ENCODE measurements at places on chromosomes 3 and 15.

GRCh38 chr3:67470207-67470606, 184.2 kb downstream of the SUCLG2 start:
- no peak for DNase-seq

DNA sequence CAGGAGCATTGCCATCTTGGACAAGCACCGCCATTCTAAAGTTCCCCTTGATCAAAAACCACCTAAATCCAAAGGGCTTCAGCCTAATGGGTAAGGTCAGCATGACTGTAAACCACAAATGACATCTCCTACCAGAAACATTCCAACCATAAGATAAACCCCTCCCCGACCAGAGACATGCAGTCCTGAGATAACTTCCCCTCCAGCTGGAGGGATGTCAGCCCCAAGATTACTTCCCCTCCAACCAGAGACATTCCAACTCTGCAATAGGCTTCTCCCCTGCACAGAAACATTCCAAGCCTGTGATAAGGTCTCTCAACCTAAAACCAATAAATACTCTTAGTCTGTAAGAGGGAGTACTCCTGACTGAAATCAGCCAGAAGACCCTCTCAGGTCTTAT, 62.7 kb upstream of the DNAJC19 start:
- no peak for DNase-seq

- DNase-seq = no peak
Observed at GRCh38 chr15:83404121-83404520, 43.0 kb upstream of the SH3GL3 start.

- DNase-seq = no peak
Observed at GRCh38 chr15:52306270-52306669, 10.7 kb upstream of the MYO5C start.

DNA sequence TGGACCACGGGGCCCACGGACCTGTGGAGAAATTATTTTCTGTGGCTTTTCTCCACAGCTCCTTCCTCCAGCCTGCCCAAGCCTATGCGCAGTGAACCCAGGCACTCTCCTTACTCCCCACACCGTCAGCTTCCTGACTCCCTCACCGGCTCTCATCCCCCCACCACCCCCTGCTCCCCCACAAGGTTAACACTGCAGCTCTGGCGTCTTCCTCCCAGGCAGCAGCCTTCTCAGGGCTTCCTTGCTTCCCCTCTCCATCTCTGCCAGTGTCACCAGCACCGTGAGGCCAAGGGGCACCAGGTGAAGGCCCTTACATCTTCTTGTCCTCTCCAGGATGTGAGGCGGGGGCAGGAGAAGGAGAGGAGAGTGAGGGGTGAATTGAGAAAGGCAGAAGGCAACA, 168.3 kb upstream of the TLE3 start:
- no peak for DNase-seq

GRCh38 chr3:122880624-122881023, 85.8 kb downstream of the SLC49A4 start:
- no peak for DNase-seq

- DNase-seq = no peak
Observed at GRCh38 chr3:110909839-110910238, 161.8 kb upstream of the NECTIN3 start.

- DNase-seq = no peak
Observed at GRCh38 chr3:189834462-189834861, 203.3 kb downstream of the TP63 start.

GRCh38 chr3:48891606-48892005, 7.1 kb downstream of the SLC25A20 start:
- no peak for DNase-seq

DNA sequence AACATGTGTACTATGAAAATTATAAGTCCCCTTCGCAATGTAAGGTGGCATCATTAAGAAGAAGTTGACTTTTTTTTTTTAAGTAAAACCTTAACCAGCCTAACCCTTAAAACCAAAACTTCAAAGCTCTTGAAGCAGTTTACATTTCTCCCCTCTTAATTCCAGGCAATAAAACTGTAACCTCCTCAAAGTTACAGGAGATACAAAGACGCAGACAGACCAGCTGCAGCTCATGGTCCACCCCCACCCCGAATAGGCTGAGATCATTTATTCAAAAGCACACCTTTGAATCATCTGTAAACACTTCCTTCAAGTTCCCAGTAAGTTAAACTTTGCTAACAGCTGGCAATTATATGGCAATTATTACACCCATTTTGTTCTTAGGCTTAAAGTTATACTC, 414.5 kb downstream of the ERC2 start:
- no peak for DNase-seq

- no peak for DNase-seq
Observed at GRCh38 chr3:111989061-111989678, 9.6 kb upstream of the TAGLN3 start.

GRCh38 chr15:73697033-73697467, 12.9 kb downstream of the CD276 start:
- no peak for DNase-seq

DNA sequence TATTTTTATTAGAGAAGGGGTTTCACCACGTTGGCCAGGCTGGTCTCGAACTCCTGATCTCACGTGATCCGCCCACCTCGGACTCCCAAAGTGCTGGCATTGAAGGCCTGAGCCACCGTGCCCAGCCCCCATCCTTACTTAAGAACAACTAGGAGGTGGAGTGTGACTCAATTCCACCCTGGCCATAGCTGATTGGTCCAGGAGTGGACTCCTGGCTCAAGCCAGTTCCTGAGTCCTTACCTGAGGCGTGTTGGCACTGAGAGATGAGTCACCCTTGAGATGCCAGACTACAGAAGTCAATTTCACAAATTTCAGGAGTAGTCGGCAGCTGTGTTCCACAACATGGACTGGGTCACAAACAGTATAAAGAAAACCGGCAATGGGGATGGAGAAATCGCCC, 124.2 kb downstream of the SHQ1 start:
- no peak for DNase-seq
